ENCODE measurements at places on chromosomes 4 and X.

- no peak for DNase-seq
These were observed 25.6 kb upstream of the IRF2 start for GRCh38 chr4:184499996-184500395.

GRCh38 chr4:180947425-180947824 is 1295.8 kb upstream of the TENM3 start:
- no peak for DNase-seq

DNA sequence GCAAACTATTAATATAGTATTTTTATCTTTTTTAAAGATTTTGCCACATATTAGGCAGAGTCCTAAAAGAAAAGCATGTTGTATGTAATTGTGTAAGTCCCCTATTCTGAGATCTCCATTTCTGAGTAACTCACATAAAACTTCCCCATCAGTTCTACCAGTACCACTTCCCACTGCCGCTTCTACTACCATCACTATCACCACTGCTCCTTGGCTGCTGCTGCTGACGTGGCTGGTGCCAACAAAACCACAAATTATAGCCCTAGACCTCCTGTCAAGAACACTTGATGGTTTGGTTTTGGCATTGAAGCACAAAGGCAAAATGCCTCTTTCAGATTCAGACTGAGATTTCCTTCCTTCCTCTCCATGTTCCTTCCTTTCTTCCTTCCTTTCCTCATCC is 106.4 kb downstream of the MMRN1 start:
- no peak for DNase-seq

GRCh38 chr4:150286656-150287055 is 208.4 kb downstream of the DCLK2 start:
- no peak for DNase-seq

DNA sequence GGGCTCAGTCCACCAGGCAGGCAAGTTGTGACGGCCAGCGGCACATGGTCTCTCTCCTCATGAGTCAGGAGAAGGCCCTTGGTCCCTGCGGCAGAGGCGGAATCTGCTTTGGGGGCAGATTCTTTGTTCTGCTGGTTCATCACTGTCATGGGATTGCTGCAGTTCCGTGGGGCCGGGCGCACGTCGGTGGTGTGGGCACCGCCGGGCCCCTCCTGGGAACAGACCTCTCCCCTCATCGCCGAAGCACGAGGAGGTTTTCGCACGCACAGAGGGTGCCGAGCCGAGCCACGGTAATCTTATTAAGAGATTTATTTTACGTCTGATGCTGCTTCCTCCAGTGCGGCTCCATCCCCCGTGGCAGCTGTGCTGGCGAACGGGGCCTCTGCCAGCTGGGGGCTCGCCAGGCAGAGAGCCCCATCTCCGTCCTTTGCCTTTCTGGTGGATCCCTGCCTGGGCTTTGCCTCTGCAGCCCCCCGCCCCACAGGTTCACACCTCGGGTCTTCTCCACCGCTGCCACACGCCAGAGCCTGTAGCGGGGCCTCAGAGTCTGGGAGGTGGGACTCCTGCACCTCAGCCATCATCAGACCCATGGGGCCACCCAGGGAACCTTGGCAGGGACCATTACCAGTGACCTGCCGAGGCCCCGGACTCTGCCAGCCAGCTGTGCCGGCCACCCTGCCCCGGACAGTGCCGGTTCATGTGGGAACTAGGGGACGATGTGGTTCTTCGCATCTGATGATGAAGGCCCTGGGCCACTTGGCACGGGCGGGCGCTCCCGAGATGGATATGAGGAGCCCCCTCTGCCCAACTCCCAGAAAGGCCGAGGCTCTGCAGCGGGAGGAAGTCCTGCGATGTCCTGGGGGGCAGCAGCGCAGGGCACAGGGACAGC is 86.7 kb upstream of the NKX1-1 start:
- no peak for DNase-seq

GRCh38 chrX:22345884-22346283 is 73.2 kb downstream of the CBLL2 start:
- no peak for DNase-seq

- DNase-seq: no peak
These were observed 72.2 kb downstream of the ANAPC4 start for GRCh38 chr4:25449270-25449669.

- DNase-seq: no peak
These were observed 60.6 kb downstream of the CHRDL1 start for GRCh38 chrX:110734894-110735541.

DNA sequence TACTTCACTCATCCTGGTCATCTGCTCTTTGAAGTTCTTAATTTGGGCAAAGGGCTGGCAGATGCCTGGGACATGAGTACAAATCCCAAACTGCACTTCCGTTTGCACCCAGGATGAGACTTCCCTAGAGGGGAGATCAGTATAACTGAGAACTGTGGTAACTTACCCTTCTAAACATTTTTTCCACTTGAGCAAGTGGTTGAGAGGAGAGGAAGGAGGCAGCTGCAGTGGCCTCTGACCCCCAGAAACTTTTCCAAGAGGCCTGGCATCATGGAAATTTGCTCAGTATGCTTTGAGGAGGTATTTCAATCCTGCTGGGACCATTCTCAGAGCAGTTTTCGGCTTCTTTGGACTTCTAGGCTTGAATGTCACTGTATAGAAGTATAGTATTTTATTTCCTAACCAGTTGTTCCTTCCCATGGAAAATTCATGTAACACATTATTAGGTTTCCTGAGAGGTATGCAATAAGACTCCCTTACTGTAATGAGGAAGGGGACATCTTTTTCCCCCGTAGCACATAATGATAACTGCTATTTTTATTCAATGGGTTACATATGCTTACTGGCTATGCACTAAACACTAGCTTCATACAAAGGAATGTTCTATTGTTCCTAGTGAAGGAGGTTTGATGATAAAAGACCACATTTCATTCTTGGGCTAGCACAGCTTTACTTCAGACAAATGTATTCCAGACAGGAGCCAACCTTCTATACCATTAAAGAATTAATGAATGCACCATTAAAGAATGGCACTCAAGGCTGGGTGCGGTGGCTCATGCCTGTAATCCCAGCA is 129.3 kb downstream of the SHROOM3 start:
- no peak for DNase-seq

- no peak for DNase-seq
These were observed 59.5 kb downstream of the SLC10A7 start for GRCh38 chr4:146462251-146462650.

- DNase-seq: no peak
These were observed 72.4 kb upstream of the JADE1 start for GRCh38 chr4:128737098-128737513.

DNA sequence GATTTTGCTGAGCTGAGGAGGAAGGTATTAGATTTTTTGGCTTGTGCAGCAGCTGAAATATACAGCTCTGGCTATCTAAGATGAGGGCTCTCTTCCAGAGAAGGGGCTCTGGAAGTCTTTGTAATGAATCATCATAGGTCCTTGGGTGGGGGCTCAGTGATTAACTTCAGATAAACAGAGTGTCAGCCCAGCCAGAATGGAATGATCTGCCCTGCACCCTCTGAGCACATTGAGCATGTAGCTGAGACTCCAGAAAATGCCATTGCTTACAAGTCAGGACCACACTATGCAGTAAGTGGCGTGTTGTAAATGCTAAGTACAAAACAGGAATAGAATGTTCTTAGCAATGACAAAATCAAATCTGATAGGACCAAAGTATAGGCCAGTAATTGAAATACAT is 836.0 kb downstream of the PDHA2 start:
- no peak for DNase-seq

DNA sequence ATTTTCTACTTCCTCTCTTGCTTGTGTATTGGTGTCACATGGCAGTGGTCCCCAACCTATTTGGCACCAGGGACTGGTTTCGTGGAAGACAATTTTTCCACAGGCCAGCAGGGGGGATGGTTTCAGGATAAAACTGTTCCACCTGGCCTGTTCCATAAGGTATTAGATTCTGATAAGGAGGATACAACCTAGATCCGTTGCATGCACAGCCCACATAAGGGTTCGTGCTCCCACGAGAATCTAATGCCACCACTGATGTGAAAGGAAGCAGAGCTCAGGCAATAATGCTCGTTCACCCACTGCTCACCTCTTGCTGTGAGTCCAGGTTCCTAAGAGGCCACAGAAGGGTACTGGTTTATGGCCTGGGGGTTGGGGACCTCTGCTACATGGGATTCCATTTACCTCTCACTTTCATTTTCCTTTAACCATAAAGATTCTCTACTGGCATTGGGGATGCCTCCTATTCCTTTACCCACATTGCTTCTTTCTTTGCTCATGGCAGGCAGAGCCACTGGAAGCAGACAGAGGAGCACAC is 38.1 kb downstream of the SEC31A start:
- DNase-seq: no peak

DNA sequence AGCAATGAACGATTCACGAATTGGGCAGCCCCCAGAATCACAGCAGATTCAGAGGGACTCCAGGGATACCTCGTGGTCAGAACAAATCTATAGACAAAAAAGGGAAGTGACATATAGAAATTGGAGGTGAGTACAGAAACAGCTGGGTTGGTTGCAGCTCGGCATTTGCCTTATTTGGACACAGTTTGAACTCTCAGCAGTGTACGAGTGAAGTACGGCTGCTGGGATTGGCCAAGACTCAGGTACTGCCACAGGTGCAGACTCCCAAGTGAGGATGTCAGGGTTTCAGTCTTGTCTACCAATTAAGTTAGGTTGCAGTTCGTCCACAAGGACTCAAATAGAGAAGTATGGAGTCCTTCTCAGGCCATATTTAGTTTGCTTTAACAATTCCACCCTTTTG is 28.2 kb downstream of the HTT-AS start:
- DNase-seq: no peak

DNA sequence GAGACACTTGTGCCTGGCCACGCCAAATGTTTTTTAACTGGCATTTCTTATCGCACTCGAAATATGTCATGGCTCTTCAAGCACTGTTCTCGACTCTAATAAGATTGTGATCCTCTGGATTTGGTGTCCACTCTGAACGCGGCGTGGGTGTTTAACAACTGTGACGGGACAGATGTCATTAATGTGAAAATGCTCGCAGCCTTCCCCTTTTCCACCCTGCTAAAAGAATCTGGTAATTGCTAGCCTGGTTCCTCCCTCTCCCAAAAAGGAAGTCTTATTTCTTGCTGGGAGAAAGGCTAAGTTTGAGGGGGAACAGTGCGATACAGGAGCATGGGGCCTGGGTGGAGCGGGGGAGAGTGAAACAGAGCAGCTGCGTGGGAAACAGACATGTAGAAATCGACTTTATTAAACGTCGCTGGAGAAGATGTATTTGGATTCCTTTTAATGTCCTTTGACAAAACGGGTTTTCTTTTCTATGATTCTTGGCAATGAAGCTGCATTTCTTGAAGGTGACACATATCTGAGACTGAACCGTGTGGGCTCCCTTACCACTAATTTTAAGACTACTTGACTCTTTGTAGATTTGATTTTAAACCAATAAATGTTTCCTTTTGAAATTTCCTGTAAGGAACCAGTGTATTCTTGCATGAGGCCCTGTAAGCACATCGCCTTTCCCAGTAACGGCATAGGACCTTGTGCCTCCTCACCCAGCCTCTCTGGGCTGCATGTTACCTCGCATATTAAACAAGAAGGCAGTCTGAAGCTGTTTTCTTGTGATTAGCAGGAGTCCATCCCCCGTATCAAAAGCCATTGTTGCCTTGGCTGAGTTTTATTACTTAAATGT is 17.8 kb downstream of the TBC1D1 start:
- DNase-seq: no peak

DNA sequence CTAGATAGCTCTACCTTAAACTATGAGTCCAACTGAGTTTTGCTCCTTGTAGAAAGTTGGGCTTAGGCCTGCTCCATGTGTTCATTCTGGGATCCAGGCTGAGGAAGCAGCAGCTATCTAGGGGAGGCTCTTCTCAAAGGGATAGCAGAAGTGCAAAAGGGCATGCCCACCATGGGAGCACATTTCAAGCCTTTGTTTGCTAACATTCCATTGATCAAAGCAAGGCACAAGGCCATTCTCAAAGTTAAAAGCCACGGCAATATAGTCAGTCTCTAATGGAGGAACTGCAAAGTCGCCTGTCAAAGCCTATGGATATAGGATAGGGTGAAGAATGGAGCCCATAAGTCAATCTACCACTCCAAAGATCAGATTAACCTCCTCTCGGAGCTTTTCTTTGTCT is 488.1 kb upstream of the ARX start:
- DNase-seq: no peak

GRCh38 chrX:69063486-69063885 is 101.8 kb downstream of the PJA1 start:
- DNase-seq: no peak

- peak; percentile 78 for DNase-seq
These were observed 21.6 kb downstream of the FABP2 start for GRCh38 chr4:119300101-119300978.

DNA sequence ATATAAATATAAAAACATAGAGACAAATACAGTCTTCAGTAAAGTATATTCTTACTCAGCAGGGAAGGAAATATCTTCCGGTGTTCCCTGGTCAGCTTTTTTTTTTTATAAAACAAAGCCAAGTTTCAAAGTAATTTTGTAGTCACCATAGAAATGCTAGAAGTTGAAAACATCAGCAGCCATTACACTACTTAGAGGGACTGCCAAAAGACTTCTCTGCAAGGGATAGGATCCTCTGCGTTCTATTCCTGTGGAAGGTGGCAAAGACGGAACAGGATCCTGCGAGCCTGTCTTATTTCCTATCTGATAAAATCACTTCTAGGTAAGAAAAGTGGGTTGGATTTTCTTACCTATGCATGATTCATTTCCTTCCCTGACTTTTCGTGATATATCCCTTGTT is 19.4 kb downstream of the CLDN22 start:
- DNase-seq: no peak

GRCh38 chr4:40840255-40840984 is 90.7 kb downstream of the NSUN7 start:
- DNase-seq: no peak

DNA sequence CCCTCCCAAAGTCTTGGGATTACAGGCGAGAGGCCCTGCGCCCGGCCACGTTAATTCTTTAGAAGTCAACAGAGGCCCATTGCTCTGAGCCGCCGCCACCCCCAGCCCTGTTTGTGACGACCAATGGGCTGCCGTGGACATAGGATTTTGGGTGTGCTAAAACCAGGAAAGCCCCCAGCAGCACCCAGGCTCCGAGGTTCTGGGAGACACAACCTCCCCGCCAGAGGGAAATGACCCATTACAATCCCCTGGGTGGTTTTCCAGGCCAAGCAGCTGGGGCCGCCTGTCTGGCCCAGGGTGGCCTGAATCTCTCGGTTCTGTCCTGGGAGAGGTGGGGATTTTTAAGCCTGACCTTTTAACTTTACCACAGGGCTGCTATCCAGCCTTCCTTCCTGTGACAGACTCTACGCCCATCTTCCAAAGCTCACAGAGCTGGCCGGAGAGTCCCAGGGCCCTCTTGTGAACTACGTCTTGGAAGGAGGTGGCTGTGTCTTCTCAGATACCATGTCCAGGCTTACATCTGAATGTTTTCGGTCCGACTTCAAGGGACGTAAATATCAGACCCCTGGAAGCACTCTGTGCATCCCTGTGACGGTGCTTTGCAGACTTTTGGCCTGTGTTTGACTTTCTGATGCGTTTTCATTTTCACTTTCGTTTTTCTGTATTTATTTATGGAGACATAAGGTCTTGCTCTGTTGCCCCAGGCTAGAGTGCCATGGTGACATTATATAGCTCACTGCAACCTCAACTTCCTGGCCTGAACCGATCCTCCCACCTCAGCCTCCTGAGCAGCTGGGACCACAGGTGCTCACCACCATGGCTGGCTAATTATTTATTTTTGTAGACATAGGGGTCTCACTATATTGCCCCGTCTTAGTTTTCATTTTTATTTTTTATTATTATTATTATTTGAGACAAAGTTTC is 36.0 kb downstream of the P2RY8 start:
- no peak for DNase-seq

Measured in stimulated activated CD8-positive, alpha-beta memory T cell treated with anti-CD3 and anti-CD28 coated beads, Interleukin-2, amount 100 ng/mL, for 1 hour (primary cell).